ENCODE measurements at places on chromosomes 7 and 10.

DNA sequence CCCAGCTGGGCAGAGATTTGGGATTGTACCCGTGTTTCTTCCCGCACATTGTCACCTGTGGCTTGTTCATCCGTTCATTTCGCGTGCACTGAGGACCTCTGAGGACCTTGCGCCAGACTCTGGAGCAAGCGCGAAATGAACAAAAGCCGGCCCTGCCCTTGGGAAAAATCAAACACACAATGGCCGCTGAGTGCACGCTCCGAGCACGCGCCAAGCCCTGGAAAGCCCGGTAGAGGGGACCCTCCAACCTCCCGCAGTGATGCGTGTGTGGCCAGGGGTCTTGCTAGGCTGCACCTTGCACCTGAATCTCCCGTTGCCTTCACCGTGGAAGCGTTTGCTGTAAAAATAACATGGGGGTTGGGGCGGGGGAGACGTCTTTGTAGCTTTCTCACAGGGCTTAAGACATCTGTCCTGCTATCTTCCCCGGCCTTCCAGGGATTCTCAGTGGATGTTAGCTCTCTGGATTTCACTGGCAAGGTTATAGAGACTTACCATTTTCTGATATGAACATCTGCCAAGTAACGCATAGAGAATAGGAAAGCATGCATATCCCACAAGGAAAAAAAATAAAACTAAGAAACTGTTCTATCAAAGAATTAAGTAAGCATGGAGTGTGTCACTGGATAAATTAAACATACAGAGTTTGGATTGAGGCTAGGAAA, 37.3 kb downstream of the ZNF777 start:
- no peak for DNase-seq

DNA sequence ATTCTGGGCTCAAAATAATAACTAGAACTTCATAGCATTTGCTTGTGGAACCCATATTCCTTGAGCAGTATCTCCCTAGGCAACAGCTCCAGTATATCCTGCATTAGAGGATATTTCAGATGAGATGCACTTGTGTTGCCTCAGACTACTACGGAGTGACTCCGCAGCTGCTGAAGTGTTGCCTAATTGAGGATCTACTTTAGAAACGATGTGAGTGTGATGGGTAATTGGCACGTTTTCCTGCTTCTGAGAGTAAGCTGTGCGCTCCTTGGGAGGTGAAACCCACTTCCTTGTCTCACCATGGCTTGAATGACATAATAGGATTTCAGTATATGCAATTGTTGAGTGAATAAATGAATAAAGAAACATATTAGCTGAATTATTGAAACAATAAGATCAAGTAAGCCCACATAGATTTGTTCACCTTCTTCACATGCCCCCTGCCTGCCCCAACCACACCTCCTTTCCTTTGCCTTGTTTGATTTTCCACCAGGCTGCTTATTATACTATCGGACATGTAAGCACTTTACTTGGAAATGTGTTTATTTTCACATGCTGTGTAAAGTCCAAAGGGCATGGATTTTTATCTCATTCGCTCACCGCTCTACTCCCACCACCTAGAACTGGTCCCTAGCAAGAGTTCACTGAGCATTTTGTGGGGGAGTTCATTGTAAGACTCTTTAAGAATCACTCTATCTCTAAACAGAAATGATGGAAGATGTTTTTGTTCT, 303.8 kb downstream of the KCNMA1 start:
- no peak for DNase-seq

- no peak for DNase-seq
Measured at GRCh38 chr7:117065571-117066150, 112.4 kb downstream of the ST7 start.

DNA sequence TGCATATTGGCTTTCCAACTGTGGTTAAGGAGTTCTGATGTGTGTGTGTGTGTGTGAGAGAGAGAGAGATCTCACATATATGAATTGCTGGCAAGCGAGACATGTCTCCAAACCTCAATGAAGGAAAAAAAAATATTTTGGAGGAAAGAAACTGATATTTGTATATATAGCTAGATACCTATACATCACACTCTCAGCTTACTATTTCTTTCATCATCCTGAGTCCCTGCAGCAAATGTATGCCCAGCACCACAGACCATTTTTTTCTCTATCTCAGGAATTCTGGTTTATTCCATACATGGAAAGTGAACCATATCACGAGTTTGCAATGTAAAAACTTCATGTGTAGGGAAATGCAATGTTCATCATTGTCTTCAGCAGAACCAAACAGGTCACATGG, 68.9 kb downstream of the MTERF1 start:
- DNase-seq: no peak

DNA sequence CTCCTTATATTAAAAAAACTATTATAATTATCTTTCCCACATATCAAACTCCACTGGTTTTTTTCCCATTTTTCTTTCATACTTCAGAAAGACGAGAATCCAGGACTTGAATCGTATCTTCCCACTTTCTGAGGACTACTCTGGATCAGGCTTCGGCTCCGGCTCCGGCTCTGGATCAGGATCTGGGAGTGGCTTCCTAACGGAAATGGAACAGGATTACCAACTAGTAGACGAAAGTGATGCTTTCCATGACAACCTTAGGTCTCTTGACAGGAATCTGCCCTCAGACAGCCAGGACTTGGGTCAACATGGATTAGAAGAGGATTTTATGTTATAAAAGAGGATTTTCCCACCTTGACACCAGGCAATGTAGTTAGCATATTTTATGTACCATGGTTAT, 15.9 kb downstream of the SRGN start:
- DNase-seq: no peak

DNA sequence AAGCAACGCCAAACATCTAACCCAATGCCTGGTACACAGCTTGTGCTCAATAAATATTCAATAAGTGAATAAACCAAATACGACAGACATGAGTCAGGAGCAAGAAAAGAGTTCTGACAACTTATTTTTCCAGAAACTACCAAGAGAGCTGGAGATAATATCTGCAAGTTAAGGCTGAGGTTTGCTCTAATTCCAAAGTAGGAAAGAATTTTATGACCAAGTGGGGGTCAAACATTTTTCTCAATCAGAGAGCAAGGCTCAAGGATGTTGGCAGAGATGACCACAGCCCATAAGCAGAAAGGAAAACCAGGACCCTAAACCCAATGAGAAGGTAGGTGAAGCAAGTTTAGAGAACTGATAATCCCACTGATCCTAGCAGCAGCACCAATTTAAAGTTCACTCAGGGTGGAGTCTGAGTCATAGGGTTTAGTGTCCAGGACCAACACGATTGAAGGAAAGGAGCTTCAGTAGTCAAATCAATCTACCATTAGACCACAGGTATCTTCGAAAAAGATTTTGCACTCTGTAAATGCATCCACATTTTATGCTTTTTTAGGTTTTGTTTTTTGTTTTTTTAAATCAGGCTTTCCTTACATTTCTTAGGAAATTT, 49.3 kb upstream of the KCNIP2 start:
- no peak for DNase-seq

DNA sequence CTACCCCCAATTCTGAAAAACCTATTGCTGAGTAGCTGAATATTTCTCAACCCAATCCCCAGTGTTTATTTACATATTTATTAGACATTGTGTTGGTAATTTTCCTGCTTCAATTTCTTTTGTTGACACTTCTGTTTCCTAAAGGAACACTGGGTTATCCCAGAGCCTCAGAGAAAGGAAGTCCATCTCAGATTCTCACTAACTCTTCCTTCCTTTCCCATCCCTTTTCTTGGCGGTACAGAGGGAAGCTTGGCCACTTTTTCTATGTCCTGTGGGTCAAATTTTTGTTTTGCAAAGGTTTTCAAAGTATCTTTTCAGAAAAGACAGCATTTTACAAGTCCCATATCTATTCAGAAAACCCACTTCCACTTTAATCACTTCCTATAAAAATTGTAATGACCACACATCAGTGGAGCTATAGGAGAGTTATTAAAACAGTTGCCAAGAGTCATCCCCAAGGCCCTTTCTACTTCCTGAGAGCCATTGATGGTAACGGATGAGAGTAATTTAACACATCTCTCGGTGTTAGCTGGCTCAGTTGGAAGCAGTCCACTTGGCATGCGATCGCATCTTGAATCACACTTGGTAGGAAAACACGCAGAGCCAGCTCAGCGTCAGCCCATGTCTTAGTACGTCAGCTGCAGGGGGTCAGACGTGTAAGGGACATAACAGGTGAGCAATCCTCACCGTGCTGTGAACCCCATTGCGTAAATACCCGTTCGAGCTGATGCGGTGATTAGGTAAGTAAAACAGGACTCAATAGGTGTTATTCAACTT, 231.1 kb upstream of the ADARB2 start:
- no peak for DNase-seq

DNA sequence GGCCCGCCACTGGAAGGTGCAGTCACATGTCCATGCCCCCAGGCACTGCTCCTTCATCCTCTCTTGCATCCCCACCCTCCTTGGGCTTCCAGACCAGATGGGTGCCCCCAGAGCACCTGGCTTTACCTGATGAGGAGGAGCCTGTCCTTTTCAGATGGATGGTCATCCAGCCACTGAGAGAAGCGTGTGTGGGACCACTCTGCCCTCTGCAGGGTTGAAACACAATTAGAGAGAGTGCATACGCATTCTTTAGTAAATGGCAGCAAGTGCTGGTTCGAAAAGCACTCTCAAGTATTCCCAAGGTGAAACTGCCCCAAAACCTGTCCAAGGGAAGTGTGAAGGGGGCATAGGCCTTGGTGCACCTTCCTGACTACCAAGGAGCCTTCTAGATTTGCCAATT, 41.6 kb downstream of the HBP1 start:
- no peak for DNase-seq
